ENCODE measurements at places on chromosomes 4 and X.

DNA sequence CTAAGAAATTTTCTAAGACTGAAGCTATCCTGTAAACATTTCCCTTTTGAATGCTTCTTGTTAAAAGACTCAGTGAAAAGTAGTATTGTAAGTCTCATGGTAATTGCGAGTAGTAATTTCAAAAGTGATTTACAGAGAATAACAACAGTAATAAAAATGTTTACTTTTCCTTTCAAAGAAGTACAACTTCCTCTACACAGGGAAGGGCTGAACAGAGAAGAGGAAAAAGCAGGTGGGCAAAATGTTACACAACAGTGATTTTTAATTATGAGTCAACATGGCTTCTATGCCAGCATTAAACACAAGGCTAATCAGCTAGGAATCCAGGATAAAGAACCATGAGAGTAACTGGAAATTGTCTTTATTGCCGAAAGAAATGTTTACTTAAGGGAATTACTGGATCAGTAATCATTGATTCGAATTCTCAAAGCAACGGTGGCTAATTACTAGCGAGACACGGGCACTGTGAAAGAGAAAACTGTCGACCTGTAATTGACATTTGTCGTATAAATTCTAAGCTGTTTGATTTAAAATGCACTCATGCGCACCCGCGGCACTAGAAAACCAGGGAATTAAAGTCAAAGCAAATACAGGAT lies 15.4 kb downstream of the UTP3 start:
- no peak for DNase-seq

DNA sequence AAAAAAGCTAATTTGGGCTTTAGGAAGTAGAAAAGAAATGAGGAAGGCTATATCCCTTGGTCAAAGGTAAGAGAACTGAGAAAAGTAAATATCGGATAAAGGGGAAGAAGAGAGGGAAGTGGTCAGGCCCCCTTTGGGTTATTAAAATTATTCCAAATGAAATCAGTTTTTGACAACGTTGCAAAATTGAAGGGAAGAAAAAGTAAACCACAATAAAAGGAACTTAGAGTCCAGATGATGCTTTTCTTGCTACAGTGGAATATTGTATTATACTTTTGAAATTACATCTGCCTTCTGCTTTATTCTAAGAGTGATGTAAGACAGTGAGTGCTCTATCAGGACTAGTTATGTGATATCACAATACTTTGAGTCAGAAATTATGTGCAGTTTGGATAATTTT lies 59.4 kb upstream of the RBPJ start:
- DNase-seq, result no peak

- DNase-seq, result no peak
Measured at GRCh38 chrX:1932231-1932630, 317.4 kb downstream of the ASMT start.

DNA sequence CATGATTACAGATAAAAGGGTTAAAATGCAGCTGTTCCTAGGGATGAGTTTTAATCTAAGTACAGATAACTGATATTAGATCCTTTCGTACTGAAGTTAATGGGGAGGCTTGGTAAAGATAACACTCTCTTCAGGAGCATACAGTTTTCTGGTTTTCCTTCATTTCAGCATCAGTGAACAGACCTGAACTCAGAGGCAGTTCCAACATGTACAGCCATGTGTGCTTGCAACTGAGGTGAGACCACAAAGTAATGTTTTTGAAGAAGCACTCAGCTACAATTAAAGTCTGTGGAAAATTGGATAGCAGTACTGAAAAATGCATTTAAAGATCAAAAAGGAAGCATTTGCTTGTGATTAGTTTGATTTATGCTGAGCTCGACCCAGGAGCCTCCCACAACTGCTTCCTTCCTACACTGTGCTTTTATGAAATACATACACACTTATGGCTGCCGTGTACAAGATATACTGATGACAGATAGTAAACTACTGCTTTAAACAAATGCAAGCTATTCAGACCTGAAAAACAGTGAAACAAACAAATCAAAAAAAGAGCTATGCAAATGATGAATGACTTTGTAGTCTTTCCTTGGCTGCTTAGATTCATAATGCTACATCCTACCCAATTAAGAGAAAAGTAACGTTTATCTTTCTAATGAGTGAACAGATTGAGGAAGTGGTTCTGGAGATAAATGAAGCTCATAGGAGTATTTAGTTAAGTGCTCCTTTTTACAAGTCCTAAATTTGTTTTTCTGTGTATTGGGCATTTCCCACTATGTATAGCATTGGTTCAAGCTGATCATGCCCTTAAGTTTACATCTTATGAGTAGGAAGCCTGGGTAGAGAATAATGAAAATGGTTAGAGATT lies 68.4 kb downstream of the PDLIM5 start:
- DNase-seq, result no peak

DNA sequence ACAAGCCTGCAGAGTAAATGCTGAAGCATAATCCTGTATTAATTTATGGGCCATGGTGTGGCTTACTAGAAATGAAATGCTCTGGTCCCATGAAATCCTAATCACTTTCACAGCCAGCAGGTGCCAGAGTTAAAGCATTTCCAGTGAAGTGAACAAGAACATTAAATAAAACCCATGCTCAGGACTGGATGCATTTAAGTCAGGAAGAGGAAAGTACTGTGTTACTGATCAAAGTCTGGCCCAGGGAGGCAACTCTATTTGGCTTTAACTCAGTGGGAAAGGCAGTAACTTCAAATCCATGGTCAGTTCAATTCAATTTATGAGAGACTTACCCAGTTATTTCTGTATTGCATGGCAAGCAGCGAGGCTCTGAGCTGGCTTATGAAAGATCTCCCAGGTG lies 29.2 kb downstream of the AGA start:
- DNase-seq, result no peak

DNA sequence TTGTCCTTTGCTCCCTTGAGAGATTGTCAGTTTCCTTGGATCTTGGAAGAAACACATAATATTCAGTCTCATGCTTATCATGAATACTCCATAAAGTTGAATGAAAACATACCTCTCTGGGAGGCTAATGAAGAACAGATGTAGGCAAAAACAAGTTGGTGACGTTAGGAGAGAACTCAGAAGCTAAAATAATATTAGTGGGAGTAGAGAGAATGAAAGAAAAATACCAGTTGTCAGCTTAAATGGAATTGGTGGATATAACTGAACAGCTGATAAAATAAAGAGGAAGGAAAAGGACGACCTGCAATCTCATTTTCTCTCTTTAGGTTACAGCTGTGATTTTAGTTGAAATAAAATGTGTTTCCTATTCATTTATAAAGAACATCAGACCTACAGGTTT lies 124.8 kb downstream of the SNCA start:
- no peak for DNase-seq

DNA sequence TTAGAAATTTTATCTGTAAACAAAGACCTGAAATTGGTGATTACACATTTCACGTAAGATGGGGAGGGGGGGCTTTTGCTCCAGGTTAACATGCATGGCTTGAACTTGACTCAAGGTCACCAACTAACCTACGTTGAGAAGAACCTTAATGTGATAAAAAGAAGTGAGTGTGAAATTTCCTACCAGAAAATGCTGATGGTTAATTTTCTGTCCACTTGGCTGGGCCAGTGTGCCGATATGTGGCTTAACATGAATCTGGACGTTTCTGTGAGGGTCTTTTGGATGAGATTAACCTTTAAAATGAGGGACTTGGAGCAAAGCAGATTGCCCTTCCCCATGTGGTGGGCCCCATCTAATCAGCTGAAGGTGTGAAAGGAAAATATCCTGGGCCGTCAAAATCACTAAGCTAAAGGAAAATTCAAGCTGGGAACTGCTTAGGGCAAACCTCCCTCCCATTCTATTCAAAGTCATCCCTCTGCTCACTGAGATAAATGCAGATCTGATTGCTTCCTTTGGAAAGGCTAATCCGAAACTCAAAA lies 107.3 kb upstream of the ENPP6 start:
- no peak for DNase-seq

DNA sequence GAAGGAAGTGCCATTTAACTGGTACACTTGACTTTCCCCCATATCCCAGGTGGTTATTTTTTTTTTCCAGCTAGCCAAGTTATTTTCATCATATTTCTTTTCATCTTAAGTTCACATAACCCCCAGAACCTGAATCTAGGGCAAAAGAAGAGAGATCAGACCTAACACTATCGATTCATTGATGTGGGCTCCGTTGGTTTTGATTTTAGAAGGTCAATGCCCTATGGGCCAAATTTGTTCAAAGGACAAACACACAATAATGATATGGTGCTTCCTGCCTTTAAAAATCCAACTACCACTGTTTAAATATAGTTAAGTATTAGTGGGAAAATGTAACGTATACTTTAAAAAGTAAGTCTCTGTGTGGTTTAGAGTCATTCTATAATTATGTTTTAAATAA lies 665.7 kb downstream of the ZNF674 start:
- DNase-seq, result no peak

DNA sequence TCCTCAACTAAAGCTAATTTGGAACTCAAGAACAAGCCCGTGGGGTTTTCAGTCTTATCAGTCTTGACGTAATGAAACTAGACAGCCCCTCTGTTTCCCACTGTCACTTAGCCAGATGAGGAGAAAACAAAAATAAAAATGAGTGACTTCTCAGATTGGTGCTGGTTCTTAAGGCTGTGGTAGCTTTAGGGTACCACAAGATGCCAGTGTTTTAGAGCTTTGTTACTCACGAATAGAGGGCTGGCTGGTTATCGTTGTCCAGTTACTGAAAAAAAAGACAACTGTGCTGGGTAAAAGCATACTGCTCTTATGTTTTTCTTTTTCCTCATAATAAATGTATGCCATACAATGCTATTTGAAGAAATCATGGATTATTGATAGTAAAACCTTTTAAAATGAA lies 796.7 kb downstream of the RAPGEF2 start:
- DNase-seq, result no peak

- DNase-seq, result no peak
Measured at GRCh38 chr4:76108467-76109181, 34.1 kb downstream of the ART3 start.

- DNase-seq, result no peak
Measured at GRCh38 chrX:3581609-3582108, 131.8 kb downstream of the PRKX start.

DNA sequence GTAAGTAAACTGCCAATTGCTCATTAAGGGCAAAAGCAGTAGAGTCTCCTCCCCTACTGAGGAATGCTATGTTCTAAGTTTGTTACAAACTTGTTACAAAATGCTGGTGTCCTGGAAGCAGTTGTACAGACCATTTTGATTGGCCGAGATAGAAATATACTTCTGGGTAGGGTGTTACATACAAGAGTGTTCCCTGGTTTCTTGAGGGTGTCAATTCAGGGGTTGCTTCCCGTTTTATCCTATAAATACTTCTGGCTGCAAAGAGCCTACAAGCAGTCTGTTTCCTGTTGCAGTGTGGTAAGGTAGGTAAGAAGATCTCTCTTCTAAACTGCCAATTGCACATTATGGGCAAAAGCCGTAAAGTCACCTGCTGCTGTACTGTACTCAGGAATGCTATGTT lies 5.7 kb downstream of the TRPC5OS start:
- DNase-seq, result no peak

DNA sequence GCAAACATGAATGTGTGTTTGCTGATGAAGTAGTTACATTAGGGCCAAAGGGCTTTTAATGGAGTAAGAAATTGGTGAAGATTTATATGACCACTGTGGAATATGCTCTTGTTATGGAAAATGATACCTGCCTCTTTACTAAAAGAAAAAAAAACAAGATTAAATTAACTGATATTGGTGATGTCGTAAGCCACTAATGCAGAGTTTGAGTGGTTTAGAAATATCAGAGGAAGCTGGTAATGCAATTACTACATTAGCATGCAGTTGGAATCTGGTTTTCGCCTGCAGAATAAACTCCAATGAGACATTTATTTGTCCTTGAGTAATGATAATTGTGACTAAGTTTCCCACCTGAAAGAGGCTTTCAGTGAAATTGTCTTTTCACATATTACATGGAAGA lies 597.9 kb downstream of the GALNTL6 start:
- no peak for DNase-seq

GRCh38 chr4:156177941-156178340 lies 224.3 kb upstream of the CTSO start:
- DNase-seq, result no peak

DNA sequence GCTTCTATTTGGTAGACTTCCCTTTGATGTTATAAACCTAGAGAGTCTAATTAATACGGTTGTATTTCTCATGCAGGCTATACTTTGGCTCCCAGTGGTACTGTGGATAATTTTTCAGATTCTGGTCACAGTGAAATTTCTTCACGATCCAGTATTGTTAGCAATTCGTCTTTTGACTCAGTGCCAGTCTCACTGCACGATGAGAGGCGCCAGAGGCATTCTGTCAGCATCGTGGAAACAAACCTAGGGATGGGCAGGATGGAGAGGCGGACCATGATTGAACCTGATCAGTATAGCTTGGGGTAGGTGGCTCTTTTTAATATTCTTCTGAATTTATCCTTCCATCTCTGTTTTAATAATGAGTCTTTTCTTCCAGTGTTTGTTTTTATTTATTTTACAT lies 249.7 kb downstream of the RAPGEF2 start:
- DNase-seq, result no peak

DNA sequence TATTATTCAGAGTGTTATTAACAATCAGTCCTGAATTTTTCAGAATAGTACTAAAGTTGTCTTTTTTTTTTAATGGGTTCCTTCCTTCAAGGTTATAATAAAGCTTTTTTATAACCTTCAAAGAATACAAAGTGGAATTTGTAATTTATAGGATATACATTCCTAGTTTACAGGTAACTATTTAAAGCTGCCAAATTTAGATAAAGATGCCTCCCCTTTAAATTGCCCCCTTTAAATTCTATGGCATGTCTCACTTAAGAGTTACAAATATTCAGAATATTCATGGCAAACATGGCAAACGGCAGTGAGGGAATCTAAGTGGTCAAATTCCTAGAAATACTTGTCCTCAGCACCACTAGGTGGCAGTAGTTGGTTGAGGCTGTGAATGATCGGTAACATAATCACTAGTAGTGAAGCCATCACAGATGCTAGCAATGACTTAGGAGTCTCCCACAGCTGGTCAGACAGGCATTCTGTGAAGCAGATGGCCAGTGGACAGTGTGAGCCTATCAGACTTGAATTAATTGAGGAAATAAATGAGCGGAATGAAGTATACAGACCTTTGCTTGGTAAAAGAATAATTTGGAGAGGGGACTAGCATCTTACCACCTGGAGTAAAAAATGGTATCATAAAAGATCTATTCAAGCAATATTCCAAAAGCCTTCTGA lies 86.4 kb downstream of the CBR4 start:
- DNase-seq, result no peak

GRCh38 chr4:141705048-141705746 lies 68.8 kb downstream of the IL15 start:
- no peak for DNase-seq

GRCh38 chr4:185817403-185817818 lies 5.4 kb upstream of the SORBS2 start:
- DNase-seq, result peak; percentile 79

DNA sequence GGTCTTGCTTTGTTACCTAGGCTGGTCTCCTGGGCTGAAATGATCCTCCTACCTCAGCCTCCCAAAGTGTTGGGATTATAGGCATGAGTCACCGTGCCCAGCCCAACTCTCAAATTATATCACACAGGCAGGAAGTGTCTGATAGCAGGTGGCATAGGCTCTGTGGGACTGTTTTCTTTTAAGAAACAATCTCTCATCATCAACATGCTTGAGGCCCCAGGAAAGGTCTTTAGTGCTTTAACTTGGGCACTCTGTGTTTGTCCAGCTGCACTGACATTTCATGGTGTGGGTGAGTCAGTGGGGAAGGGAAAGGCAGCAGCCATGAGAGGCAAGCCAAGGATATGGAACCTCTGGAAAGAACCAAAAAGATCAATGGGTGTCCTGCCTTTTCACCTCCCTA lies 88.1 kb upstream of the TSPAN5 start:
- no peak for DNase-seq
